AG20443 (cell line): ENCODE measurements at places on chromosomes 6 and 20.

GRCh38 chr6:43231053-43231452, 1.8 kb upstream of the DNPH1 start:
- DNase-seq = no peak

DNA sequence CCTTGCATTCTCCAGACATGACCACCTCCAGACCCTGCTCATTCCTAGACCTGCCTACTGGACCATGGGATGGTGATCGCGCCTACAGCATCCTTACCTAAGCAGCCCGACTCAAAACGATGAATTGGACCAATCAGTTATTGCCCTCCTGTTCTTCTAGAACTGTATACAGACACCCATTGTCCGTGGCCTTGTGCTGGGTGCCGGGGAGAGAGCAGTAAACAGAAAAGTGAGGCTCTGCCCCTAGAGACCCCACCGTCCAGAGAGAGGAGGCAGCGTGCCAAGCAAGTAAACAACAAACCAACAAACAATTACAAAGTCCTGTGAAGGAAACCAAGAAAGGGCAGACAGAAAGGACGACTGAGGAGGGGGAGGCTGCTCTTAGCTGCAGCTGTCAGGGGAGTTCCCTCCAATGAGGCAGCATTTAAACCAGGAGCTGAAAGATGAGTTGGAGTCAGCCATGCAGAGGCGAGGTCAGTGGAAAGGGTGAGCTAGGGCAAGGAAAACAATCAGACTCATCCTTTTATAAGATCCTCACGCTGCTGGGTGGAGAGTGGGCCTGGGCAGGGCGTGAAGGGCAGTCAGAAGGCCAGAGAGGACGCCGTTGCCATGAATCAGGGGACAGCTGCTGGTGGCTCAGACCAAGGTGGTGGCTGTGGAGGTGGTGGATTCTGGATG, 37.6 kb upstream of the BLCAP start:
- no peak for DNase-seq

DNA sequence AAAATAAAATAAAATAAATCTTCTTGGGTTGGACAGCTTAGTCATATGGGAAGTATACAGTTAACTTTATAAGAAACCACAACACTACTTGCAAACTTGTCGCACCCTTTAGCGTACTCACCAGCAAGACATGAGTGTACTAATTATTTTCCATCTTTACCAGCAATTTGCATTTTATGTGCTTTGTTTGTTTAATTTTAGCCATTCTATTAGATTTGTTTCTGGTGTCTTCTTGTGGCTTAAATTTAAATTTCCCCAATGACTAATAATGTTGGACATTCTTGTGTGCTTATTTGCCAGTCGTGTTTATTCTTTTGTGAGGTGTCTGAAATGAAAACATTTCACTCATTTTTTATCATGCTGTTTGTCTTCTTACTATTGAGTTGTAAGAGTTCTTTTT, 1172.2 kb upstream of the CITED2 start:
- peak; percentile 20 for DNase-seq

DNA sequence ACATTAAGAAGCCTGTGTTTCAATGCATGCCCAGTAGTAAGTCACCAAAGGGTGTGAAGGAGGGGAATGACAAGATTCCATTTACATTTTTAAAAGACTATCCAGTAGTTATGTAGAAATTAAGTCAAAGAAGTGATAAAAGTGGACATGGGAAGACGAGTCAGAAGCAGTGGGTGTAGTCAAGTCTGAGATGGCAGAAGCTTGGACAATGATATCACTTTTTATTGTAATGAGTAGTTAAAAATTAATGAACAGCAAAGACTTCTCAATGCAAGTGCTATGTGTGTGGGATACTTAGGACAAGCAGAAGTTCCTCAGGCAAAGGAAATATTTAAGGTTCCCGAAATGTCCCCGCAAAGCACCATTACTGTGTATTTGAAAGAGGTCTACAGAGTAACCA, 156.0 kb downstream of the DST start:
- no peak for DNase-seq

DNA sequence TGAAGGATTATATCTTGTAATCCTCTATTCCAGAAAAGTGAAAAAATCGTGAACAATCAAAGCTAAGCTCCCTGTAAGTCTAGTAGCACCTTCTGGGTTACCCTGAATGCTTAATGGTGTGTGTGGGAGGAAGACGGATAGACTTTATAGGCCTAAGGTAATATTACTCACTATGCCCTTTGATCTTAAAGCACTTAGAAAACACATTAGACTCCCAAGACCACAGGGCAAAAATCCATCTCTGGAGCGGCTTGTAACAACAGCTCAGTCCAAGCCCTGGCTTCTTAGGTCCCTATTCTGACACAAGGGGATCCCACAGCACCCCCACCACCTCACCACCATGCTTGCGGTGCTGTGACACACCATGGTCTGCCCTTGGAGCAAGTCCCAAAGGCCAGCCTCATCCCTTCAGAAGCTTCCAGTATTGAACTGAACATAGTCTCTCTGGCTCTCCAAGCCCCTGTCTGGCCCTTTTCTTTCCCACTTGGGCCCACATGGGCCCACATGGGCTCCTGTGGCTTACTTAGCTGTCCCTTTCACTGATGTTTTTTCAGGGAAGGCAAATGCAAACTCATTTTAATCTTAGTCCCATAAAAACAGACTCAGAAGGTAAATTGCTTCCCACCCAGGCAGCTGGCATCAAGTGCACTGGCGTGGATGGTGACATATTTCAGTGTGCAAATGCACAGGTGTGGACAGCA, 28.3 kb downstream of the C6orf132 start:
- DNase-seq = no peak

- no peak for DNase-seq
These were observed 1.4 kb downstream of the MEA1 start for GRCh38 chr6:43012364-43012763.
